Stimulated activated CD8-positive, alpha-beta memory T cell treated with anti-CD3 and anti-CD28 coated beads, Interleukin-2, amount 100 ng/mL, for 1 hour (primary cell): ENCODE measurements at places on chromosomes 3 and 15.

- no peak for DNase-seq
Observed at GRCh38 chr3:51712511-51712931, 5.7 kb downstream of the GRM2 start.

- DNase-seq = no peak
Observed at GRCh38 chr3:13579063-13579462, 30.1 kb downstream of the FBLN2 start.

- no peak for DNase-seq
Observed at GRCh38 chr3:195004512-195005250, 266.3 kb downstream of the XXYLT1 start.

- no peak for DNase-seq
Observed at GRCh38 chr3:188243124-188243795, 89.3 kb downstream of the LPP start.

GRCh38 chr3:185188816-185189215, 36.0 kb upstream of the C3orf70 start:
- no peak for DNase-seq

- no peak for DNase-seq
Observed at GRCh38 chr3:179299999-179300613, 22.7 kb upstream of the ZNF639 start.

DNA sequence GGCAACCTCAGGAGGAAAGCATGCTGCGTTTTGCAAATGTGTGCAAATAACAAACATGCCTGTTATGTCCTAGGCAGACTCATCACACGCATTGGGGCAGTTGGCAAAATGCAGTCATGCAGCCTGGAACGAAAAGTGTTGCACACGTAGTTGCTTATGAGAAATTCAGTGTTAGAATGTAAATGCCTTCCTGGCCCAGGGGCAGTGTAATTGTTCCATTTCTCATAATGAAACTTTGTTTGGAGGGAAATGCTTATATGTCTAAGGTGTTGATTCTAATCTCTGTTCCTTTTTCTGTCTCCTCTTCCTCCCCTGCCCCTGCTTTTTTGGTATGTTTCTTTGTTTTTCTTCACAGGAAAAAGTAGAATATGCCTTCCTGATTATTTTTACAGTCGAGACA, 156.0 kb downstream of the CACNA1D start:
- DNase-seq = no peak

GRCh38 chr3:129795186-129796010, 98.1 kb downstream of the TMCC1 start:
- no peak for DNase-seq
